ENCODE measurements at places on chromosomes 7 and 10. TPM values are rescaled to one million over a fixed set of nuclear protein-coding genes. Genes with fewer than 3 reads are reported as not detected.

- no peaks in the 10 kb centered on the region for H3K27me3 ChIP-seq
- DNase-seq: no peak
- H3K4me1 ChIP-seq: no peaks in the 10 kb centered on the region
- H3K36me3 ChIP-seq: no peaks in the 10 kb centered on the region
- H3K27ac ChIP-seq: no peak overlapping the region
These were observed 175.3 kb downstream of the MBL2 start for GRCh38 chr10:52597189-52597863.

DNA sequence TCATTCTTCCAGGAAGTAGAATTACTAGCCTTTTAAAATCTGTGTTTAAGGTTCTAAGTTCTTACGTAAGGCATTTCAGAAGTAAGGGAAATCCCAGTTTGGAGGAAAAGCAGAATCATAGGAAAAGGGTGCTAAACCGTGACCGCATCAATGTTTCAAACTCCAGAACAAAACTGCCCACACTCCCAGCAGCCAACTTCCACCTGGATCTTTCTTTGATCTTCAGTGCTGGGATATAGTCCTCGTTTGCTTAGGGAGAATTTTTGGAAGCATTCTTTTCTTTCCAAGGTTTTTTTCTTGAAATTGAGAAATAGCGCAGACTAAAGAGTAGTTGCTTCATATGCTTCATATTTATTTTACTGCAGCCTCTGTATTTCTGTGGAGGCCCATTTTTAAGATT is 8.9 kb downstream of the PROSER2 start:
- DNase-seq: no peak
- no peaks in the 10 kb centered on the region for H3K4me1 ChIP-seq
- no peak overlapping the region for H3K27ac ChIP-seq

Gene FKBP9
- 123 TPM for total RNA-seq

DNA sequence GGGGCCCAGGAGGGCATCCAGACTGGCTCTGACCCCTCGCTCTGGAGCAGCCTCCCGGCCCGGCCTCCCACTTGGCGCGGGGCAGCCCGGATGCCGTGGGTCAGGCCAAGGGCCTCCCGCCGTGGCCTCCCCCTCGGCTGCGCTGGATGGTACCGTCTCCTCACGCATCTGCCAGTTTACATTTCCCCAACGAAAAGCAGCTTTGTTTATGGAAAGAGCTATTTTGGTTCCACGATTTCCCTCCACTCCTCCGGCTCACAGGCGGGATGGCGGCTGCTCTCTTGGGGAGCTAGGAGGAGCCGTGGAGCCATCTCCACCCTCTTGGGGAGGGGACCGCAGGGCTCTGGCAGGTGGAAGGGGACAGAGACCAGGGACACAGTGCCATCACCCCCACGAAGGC is 93.2 kb upstream of the MYL10 start:
- H3K36me3 ChIP-seq: no peaks in the 10 kb centered on the region
- H3K4me1 ChIP-seq: peaks cover 9% of the 10 kb centered on the region
- DNase-seq: no peak
- no peak overlapping the region for H3K27ac ChIP-seq
- no peak overlapping the region for H3K4me3 ChIP-seq

DNA sequence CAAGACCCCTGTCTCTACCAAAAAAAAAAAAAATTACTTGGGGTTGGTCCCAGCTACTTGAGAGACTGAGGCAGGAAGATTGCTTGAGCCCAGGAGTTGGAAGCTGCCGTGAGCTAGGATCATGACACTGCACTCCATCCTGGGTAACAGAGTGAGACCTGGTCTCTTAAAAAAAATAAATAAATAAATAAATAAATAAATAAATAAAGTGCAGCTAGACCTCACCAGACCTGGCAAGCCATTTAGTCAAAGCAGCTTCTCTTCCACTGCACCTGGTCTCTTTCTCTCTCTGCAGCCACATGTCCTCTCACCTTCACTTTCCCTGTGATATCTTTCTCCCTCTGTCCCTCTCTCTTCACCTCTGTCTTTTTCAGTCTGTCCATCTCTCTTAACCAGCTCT is 75.2 kb upstream of the CHCHD3 start:
- H3K36me3 ChIP-seq: no peaks in the 10 kb centered on the region
- no peak overlapping the region for H3K4me3 ChIP-seq
- H3K27me3 ChIP-seq: no peaks in the 10 kb centered on the region
- no peak overlapping the region for H3K27ac ChIP-seq
- DNase-seq: no peak
